Thyroid gland (tissue), 4 donors: ENCODE measurements at places on chromosomes 1 and 21.

DNA sequence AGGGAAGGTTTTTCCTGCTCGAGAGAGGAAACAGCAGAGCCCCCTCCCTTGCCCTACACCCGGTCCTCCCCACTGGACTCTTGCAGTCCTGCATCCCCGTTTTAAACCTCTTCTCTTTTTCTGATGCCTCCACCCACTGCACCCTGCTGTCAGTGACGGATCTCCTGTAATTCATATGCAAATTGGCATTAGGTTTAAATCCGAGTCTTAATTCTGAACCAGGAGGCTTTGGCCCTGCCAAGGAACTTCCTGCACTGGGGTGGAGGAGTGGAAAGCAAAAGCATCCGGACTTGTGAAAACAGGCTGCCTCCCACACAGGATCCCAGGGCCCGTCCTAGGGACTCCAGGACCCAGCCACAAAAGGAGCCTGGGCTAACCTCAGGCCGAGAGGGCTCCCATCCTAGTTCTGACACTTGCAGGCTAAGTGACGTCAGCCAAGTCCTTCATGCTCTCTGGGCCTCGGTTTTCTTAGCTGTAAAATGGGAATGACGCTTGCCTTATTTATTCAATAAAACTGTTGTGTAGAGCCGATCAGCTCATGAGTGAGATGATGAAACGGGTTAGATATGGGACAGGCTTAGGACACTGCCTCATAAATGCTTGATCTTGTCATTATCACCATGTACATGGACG is 613.3 kb downstream of the AJAP1 start:
- H3K4me1 ChIP-seq = no peaks in the 10 kb centered on the region
- no peak for DNase-seq
- no peaks in the 10 kb centered on the region for H3K27me3 ChIP-seq
- no peak overlapping the region for H3K27ac ChIP-seq
- H3K36me3 ChIP-seq = no peaks in the 10 kb centered on the region

GRCh38 chr1:211732293-211732980 is 57.0 kb upstream of the NEK2 start:
- H3K27ac ChIP-seq = no peak overlapping the region
- peaks cover 33% of the 10 kb centered on the region for H3K4me1 ChIP-seq
- no peaks in the 10 kb centered on the region for H3K27me3 ChIP-seq
- H3K36me3 ChIP-seq = no peaks in the 10 kb centered on the region
- no peak for DNase-seq

- no peak overlapping the region for H3K27ac ChIP-seq
- no peak overlapping the region for H3K4me3 ChIP-seq
- no peaks in the 10 kb centered on the region for H3K27me3 ChIP-seq
- no peaks in the 10 kb centered on the region for H3K4me1 ChIP-seq
- DNase-seq = no peak
Observed at GRCh38 chr1:191074881-191075280, 597.2 kb upstream of the BRINP3 start.

GRCh38 chr1:203996126-203996525 is 76.8 kb upstream of the SOX13 start:
- peak; percentile 21 for DNase-seq
- H3K27ac ChIP-seq = no peak overlapping the region
- H3K4me3 ChIP-seq = no peak overlapping the region
- H3K36me3 ChIP-seq = no peaks in the 10 kb centered on the region

DNA sequence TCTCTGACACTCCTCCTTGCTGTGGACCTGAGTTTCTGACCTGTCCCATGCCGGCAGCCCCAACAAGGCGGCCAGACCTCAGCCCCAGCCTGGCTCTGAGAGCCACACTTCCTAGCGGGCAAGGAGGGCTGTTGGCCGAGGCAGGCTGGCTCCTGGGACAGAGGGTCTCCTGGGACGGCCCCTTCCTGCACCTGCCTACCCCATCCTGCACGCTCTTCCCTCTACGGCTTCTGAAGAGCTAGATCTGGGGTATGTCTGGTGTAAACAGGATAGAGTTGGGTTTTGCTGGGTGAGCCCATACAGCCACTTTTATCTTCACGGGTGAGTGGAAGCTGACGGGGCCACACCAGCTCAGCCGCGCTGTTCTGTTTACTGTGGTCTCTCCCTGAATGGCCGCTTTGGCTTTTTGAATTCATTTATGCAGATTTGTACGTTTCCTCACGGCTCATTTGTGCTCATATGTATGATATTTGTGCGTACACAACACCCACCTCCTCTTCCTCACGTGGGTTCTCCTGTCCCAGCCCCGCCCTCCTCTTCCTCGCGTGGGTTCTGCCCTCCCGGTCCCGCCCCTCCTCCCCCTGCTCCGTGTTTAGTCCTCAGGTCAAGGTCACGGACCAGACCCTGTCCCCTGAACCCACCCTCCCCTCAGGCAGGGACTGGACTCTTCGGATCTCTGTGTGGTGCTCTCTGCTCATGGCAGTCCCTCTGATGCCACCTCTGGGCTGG is 34.7 kb upstream of the POFUT2 start:
- H3K27me3 ChIP-seq = no peaks in the 10 kb centered on the region
- H3K36me3 ChIP-seq = no peaks in the 10 kb centered on the region
- peaks cover 24% of the 10 kb centered on the region for H3K4me1 ChIP-seq
- DNase-seq = peak; percentile 70

DNA sequence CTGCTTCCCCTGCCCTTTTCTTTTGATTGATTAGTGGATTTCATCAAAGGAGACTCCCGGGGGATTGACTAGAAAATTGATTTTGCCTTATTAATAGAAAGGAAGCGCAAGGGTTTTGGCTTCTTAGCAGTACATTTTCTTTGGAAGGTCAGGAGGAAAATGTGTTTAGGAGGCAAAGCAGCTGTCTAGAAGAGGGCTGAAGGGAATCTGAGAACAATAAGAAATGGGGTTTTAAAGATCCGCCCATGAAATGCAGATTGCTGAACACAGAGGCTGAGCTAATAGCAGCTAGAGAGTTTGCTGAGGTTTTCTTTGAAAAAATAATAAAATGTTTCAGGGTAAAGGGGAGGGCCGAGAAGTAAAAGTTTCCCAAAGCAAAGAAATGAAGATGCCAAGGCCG is 4.9 kb downstream of the SERTAD4 start:
- H3K27me3 ChIP-seq = no peaks in the 10 kb centered on the region
- peaks cover 26% of the 10 kb centered on the region for H3K4me1 ChIP-seq
- H3K4me3 ChIP-seq = no peak overlapping the region
- peak overlapping the region; percentile 85 for H3K27ac ChIP-seq

GRCh38 chr21:36703626-36704280 is 4.8 kb downstream of the SIM2 start:
- H3K4me3 ChIP-seq = no peak overlapping the region
- no peak overlapping the region for H3K27ac ChIP-seq
- peaks cover 67% of the 10 kb centered on the region for H3K27me3 ChIP-seq
- peaks cover 57% of the 10 kb centered on the region for H3K4me1 ChIP-seq
- H3K36me3 ChIP-seq = no peaks in the 10 kb centered on the region
- no peak for DNase-seq

GRCh38 chr21:31959881-31960280 is 87.1 kb downstream of the HUNK start:
- H3K4me3 ChIP-seq = no peak overlapping the region
- H3K4me1 ChIP-seq = no peaks in the 10 kb centered on the region
- no peak overlapping the region for H3K27ac ChIP-seq
- H3K27me3 ChIP-seq = no peaks in the 10 kb centered on the region
- H3K36me3 ChIP-seq = no peaks in the 10 kb centered on the region

- peaks cover 34% of the 10 kb centered on the region for H3K4me1 ChIP-seq
- peak overlapping the region; percentile 24 for H3K27ac ChIP-seq
- no peaks in the 10 kb centered on the region for H3K27me3 ChIP-seq
- no peak overlapping the region for H3K4me3 ChIP-seq
- H3K36me3 ChIP-seq = no peaks in the 10 kb centered on the region
Observed at GRCh38 chr1:109822749-109823542, 59.2 kb upstream of the EPS8L3 start.

DNA sequence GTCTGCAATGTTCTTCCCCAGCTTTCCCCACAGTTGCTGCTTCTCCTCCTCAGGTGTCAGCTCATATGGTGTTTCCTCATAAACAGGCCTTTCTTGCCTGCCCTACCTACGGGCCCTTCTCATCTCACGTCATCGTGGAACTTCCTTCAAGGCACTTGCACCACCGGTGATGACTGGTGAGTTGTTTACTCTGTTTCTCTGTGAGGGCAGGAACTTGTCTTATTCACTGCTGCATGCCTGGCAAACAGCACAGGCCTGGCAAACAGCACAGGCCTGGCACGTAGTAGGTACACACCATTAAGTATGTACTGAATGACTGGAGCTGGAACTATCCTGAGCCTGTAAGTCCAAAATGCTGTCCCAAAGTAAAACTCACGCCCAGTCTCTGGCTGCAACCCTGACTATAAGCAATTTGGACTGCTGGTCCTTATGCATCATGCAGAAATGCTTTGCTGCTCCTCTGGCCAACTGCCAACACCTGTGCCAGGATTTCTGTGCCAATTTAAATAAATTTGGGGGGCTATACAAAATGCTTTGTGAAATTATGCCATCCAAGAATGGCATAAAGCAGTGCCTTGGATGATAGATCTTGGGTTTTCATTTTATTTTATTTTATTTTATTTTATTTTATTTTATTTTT is 25.7 kb downstream of the STK40 start:
- H3K27me3 ChIP-seq = no peaks in the 10 kb centered on the region
- H3K4me1 ChIP-seq = peaks cover 43% of the 10 kb centered on the region
- peaks cover 16% of the 10 kb centered on the region for H3K36me3 ChIP-seq
- H3K4me3 ChIP-seq = no peak overlapping the region
- DNase-seq = peak; percentile 71
- peak overlapping the region; percentile 87 for H3K27ac ChIP-seq

- H3K27ac ChIP-seq = no peak overlapping the region
- no peaks in the 10 kb centered on the region for H3K4me1 ChIP-seq
- no peaks in the 10 kb centered on the region for H3K27me3 ChIP-seq
- no peak overlapping the region for H3K4me3 ChIP-seq
- no peaks in the 10 kb centered on the region for H3K36me3 ChIP-seq
Observed at GRCh38 chr1:111779546-111779945, 23.8 kb downstream of the DDX20 start.

GRCh38 chr1:36761113-36761512 is 273.2 kb downstream of the GRIK3 start:
- no peaks in the 10 kb centered on the region for H3K4me1 ChIP-seq
- no peaks in the 10 kb centered on the region for H3K36me3 ChIP-seq
- H3K27me3 ChIP-seq = no peaks in the 10 kb centered on the region
- no peak overlapping the region for H3K4me3 ChIP-seq
- no peak for DNase-seq

GRCh38 chr1:212792396-212792908 is 758 bp downstream of the TATDN3 start:
- no peaks in the 10 kb centered on the region for H3K36me3 ChIP-seq
- no peaks in the 10 kb centered on the region for H3K27me3 ChIP-seq
- peaks cover 15% of the 10 kb centered on the region for H3K4me1 ChIP-seq
- peak overlapping the region; percentile 67 for H3K4me3 ChIP-seq

- H3K4me1 ChIP-seq = peaks cover 5% of the 10 kb centered on the region
- H3K27ac ChIP-seq = no peak within 1 kb of the TSS
- peaks cover 28% of the 10 kb centered on the region for H3K36me3 ChIP-seq
- H3K27me3 ChIP-seq = no peaks in the 10 kb centered on the region
- no peak within 1 kb of the TSS for H3K4me3 ChIP-seq
Observed at GRCh38 chr1:156241926-156242325, at the start of gene BGLAP. TSS of gene BGLAP (plus strand) at chr1:156242184. CDS start at chr1:156242232, 48 bp downstream.

DNA sequence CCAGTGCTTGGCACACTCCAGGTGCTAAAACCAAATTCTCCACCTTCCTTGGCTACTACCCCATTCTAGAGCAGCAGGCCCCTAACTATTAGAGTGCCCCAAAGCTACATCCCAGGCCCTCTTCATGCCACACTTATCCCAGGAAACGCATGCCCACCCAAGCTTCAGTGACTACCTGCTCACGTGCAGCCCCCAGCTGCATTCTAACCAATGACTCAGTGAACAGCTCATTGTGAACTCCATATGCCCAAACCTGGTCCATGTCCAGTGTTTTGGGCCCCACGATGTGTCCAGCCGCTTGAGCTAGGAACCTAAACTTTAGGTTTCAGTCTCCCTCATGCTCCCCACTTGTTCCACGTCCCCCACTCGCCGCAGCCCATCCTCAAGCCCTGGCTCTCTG is 41.5 kb downstream of the NKAIN1 start:
- no peak for DNase-seq
- H3K27ac ChIP-seq = no peak overlapping the region
- H3K4me3 ChIP-seq = no peak overlapping the region
- no peaks in the 10 kb centered on the region for H3K36me3 ChIP-seq
- no peaks in the 10 kb centered on the region for H3K27me3 ChIP-seq

- no peak overlapping the region for H3K4me3 ChIP-seq
- peak; percentile 27 for DNase-seq
- peaks cover 4% of the 10 kb centered on the region for H3K4me1 ChIP-seq
- no peaks in the 10 kb centered on the region for H3K27me3 ChIP-seq
Observed at GRCh38 chr21:36859744-36860501, 106.5 kb downstream of the HLCS start.

GRCh38 chr1:207823880-207824566 is 72.2 kb downstream of the CD46 start:
- H3K27me3 ChIP-seq = no peaks in the 10 kb centered on the region
- H3K36me3 ChIP-seq = peaks cover 7% of the 10 kb centered on the region
- peak overlapping the region; percentile 51 for H3K4me3 ChIP-seq
- peak overlapping the region; percentile 97 for H3K27ac ChIP-seq
- H3K4me1 ChIP-seq = peaks cover 80% of the 10 kb centered on the region

DNA sequence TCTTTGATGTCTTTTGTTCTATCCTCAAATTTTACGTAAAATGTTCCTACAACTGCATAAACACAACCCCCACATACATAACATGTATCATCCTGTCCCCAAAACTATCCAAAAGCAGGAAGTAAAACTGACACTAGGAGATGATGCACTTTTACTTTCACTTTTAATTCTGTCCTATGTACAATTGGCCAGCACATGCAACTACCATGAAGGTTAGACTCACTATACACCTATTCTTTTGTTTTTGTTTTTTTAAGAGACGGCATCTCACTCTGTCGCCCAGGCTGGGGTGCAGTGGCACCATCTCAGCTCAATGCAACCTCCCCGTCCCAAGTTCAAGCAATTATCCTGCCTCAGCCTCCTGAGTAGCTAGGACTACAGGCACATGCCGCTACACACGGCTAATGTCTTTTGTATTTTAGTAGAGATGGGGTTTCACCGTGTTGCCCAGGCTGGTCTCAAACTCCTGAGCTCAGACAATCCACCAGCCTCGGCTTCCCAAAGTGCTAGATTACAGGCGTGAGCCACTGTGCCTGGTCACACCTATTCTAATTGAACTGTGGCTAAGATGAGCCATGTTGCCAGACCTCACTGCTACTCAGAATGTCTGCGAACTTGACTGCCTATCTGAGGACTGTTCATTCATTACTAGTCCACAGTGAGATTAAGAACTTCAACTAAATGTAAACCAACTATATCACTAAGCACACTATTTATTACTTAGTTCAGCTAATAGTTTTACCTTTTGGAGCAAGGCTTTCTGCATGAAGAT is 48.0 kb downstream of the TOR3A start:
- H3K27me3 ChIP-seq = no peaks in the 10 kb centered on the region
- H3K27ac ChIP-seq = no peak overlapping the region
- H3K4me1 ChIP-seq = peaks cover 4% of the 10 kb centered on the region
- no peak overlapping the region for H3K4me3 ChIP-seq
- DNase-seq = no peak

- no peaks in the 10 kb centered on the region for H3K4me1 ChIP-seq
- DNase-seq = peak; percentile 50
- no peak overlapping the region for H3K27ac ChIP-seq
- H3K27me3 ChIP-seq = no peaks in the 10 kb centered on the region
Observed at GRCh38 chr1:7902478-7903085, 38.1 kb downstream of the TNFRSF9 start.

- no peaks in the 10 kb centered on the region for H3K27me3 ChIP-seq
- DNase-seq = no peak
- H3K27ac ChIP-seq = no peak overlapping the region
- no peaks in the 10 kb centered on the region for H3K4me1 ChIP-seq
- no peak overlapping the region for H3K4me3 ChIP-seq
Observed at GRCh38 chr1:197184190-197184589, 37.7 kb upstream of the ASPM start.

GRCh38 chr21:45105906-45106485 is 31.6 kb downstream of the ADARB1 start:
- H3K27ac ChIP-seq = no peak overlapping the region
- no peaks in the 10 kb centered on the region for H3K27me3 ChIP-seq
- peaks cover 20% of the 10 kb centered on the region for H3K4me1 ChIP-seq
- no peak overlapping the region for H3K4me3 ChIP-seq
- no peaks in the 10 kb centered on the region for H3K36me3 ChIP-seq
